ENCODE measurements at places on chromosomes 4 and X.

- DNase-seq = no peak
These were observed 1.7 kb upstream of the ART3 start for GRCh38 chr4:76072760-76073159.

DNA sequence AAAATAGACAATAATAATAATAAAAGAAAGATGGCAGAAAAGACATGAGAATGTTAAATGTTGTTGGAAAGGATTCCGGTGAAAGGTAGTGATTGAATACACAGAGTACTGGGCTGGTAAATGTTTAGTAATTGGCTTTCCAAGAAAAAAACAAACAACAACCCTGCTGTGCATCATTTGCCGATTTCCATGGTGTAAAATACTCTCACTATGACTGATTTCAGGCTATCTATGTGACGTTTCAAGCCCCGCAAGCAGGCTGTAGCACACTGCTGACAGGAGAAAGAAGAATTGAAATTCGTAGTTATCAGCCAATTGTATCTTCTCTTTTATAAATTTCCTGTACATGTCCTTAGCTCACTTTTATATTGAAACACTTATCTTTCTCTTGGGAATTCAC, 13.6 kb upstream of the SEPTIN6 start:
- no peak for DNase-seq

- no peak for DNase-seq
These were observed 60.7 kb upstream of the PLAC1 start for GRCh38 chrX:134718966-134719317.

DNA sequence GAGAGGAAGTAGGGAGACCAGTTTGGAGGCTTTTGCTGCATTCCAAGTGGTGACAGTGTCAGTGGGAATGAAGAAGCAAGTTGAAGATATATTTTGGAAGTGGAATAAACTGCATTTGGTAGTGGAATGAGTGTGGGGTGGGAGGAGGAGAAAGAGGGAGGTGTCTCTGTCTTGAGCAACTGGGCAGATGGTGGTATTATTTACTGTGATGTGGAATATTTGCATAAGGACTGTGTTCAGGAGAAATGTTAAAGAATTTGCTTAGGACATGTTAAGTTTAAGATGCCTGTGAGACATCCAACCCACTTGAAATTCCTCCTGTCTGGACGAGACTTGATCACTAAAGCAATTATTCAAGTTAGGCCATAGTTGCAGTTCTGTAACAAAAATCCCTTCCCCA, 448.9 kb upstream of the AMOT start:
- DNase-seq = no peak

- DNase-seq = no peak
These were observed 1535.8 kb upstream of the PCDH10 start for GRCh38 chr4:131613086-131613823.

GRCh38 chr4:26566133-26566532, 17.8 kb upstream of the TBC1D19 start:
- no peak for DNase-seq

- DNase-seq = no peak
These were observed 404.1 kb downstream of the AFF2 start for GRCh38 chrX:148904421-148905111.

GRCh38 chr4:109465069-109465468, 31.5 kb downstream of the SEC24B start:
- DNase-seq = no peak

GRCh38 chr4:165133150-165133549, 20.5 kb upstream of the TMEM192 start:
- DNase-seq = no peak

DNA sequence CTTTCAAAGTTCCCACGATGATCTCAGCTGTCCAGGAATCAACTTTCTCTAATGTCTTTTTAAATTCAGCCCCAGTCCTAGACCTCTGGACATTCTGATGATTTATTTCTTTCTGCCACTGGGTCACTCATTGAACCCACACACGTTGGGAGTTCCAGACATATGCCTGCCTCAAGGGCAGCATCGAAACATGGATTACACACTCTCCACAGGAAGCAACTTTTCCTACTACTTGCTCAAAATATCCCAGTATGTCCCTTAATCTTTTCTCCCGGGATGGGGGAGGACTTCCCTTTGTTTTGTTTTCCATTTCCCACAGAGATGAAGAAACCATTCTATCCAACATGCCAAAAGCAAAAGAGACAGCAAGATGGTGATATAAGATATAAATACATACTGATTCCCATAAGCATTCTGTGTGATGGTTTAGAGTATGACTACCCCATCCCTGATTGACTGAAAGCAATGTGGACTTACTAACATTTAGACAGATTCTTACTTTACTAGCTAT, 79.8 kb upstream of the PPARGC1A start:
- DNase-seq = no peak

- no peak for DNase-seq
These were observed 14.8 kb downstream of the PDK3 start for GRCh38 chrX:24479924-24480323.

- DNase-seq = no peak
These were observed 115.2 kb upstream of the TSPAN5 start for GRCh38 chr4:98773638-98774037.

DNA sequence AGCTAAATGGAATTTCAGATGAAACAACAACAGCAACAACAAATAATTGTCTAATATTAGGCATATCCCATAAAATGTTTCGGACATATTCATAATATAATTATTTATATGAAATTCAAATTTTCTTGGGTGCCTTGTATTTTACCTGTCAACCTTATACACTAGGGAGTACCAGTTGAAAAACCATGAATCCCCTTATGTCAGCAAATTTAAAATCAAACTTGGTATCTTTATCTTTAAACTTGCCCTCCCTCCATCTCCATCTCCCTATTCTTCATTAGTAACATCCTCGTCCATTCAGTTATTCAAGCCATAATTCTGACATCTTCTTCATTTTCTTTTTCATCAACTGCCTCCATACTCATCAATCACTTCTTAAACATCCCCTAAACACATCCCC, 974.5 kb upstream of the HS3ST1 start:
- no peak for DNase-seq

GRCh38 chr4:98728433-98728832, 70.0 kb upstream of the TSPAN5 start:
- DNase-seq = no peak

DNA sequence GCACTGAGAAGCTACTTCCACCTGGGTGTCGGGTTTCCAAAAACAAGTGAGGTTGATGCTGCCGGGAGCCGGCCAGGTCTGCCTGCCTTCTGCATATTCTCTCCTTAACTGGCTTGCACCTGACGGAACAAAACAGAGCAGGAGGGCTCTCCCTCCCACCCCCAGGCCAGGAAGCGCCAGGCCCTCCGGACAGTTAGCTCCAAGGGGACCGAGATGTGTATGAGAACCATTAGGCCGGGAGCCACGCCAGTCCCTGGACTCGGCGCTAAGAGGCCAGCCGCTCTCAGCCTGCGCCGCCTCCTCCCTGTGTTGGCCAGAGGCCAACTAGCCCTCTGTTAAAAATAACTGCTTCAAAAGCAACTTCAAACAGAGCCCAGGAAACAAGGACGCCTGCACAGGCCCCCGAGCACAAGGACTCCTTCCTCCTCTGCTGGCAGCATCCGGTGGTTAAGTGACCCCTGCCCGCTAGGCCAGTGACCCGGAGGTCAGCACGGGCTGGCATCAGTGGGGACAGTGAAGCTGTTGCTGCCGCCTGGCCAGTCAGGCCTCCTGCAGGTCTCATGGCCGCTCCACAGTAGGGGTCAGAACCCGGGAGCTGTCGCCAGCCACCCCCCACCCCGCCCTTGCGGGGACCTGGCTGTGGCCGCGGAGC, 107.9 kb downstream of the ABLIM2 start:
- no peak for DNase-seq

- DNase-seq = no peak
These were observed 84.6 kb upstream of the GPR34 start for GRCh38 chrX:41604177-41604576.

GRCh38 chr4:52408471-52408870, 250.6 kb downstream of the USP46 start:
- DNase-seq = no peak

DNA sequence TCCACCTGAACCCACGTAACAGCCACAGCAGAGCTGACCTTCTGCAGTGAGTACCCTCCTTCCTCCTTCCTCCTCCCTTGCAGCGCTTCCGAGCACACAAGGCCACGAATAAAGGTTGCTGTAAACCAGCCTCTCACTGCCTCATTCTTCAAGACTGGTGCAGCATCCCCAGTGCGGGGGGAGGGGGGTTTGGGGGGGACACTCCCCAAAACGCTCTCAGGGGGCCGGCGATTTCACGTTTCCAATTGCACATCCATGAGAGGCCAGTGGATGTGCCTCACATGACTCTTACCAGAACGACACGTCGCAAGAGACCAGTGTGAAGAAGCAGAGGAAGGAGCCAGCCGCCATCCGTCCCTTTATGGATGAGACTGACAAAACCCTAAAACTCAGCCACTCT, 5.2 kb downstream of the DHRSX start:
- DNase-seq = no peak

- DNase-seq = no peak
These were observed 10.0 kb downstream of the HPRT1 start for GRCh38 chrX:134470013-134470412.

- DNase-seq = no peak
These were observed 43.4 kb upstream of the PHF8 start for GRCh38 chrX:54087661-54088060.

DNA sequence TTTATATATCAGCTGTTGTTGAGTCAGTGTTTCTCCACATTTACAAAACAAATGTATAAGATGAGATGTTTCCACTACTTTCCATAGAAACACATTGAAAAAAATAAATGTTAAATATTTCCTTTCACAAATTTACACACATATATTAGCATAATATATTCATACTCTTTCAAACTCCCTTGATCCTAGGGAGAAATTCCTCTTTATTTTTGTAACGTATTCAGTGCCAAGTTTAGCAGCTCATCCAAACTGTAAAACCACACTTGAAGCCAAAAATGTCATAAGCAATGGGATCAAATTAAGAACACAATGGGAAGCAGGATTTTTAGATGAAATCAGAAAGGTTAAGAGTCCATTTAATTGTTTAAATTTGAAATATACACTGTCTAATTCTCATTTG, 381.1 kb upstream of the MAD2L1 start:
- no peak for DNase-seq

DNA sequence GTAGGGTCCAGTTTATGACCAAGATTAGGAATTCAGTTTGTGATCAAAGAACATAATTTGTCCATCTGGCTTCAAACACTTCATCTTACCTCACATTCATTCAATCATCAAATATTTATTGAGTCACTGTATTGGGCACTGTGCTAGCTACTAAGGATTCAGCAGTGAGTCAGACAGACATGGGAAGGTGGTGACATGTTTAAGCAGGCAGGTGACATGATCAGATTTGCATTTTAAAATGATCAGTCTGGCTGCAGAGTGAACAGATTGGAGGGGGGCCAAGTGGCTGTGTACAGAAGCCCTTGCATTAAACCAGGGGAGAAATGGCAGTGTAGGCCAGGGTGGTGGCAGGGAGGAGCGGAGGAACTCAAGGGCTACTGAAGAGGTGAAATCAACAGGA, 25.1 kb upstream of the APLN start:
- DNase-seq = no peak

- DNase-seq = no peak
These were observed 388.7 kb downstream of the FAT4 start for GRCh38 chr4:125703443-125703842.

DNA sequence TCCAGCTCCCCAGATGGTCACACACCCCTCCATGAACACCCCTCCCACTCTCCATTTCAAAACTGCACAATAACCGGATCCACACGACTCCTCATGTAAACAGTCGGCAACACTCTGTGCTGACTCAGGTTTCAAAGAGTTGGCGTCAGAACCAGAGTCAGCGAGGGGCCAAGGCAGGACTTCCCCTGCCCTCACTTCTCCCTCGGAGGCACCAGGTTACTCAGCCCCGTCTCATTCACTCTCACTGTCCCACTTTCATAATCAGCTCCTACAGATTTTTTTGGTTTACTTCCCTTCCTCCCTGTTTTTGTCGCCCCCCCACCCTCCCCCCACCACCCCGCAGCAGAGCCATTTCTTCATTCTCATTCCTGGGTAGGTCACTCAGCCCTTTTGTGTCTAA, 2.7 kb upstream of the TIMP1 start:
- no peak for DNase-seq

GRCh38 chr4:97394653-97395052, 748.6 kb downstream of the STPG2 start:
- DNase-seq = no peak

GRCh38 chr4:11605597-11605996, 176.9 kb upstream of the HS3ST1 start:
- DNase-seq = no peak

DNA sequence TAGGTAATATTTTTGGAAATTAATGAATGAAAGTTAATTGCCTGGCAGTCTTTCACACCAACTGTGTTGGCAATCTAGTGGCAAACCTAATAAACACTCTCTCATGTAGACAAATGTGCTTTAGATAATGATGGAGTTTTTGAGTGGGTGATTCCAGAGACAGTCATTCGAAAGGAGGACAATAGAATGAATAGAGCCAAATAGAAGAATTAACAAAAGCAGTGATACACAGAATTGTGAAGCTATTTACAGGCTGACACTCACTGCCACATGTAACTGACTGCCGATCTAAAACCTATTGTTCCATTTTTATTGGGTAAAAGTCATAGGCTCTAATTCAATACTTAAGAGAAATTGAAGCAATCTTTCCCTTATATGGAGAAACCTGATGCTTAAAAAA, 338.5 kb downstream of the PCDH7 start:
- DNase-seq = no peak

DNA sequence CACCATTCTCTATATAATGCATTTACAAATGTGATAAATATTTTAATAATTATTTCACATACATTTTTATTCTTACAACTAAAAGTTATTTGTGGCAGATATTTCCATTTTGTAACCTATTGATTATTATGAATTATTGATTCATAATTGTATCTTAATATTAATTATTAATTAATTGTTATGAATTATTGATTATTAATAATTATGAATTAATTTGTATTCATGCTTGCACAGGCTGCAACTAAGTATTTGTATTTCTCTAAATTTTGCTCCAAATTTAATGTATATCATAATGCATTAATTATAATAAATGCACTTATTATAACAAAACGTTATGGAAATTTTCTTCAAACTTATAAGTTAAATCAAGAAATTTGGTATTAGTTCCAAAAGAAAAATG, 929.7 kb downstream of the PCDH7 start:
- DNase-seq = no peak

GRCh38 chrX:10755439-10756334, 135.3 kb upstream of the MID1 start:
- DNase-seq = no peak

DNA sequence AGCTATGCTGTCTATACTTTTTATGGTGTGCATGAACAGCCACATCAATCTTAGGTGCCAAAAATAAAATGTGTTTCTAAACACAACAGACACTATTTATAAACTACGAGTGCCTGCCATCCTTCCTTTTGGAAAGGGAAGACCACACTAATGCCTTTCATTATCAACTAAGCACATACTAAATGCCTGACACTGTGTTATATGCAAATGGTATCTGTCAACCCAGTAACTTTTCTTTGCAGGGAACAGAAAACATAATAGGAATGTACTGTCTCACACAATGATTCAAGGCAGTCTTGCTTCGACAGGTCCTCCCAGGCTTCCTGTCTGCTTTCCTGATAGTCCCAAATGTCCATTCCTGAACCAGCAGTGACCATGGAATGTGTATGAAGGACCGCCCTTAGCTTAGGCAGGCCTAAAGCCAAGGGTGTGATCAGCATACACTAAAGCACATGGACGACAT, 43.8 kb downstream of the ADGRA3 start:
- DNase-seq = no peak
